ENCODE measurements at places on chromosomes 4 and X. TPM values are rescaled to one million over a fixed set of nuclear protein-coding genes. Genes with fewer than 3 reads are reported as not detected.

- DNase-seq: no peak
Observed at GRCh38 chrX:104987063-104987462, 233.4 kb downstream of the TEX13A start.

- DNase-seq: peak; percentile 43
Observed at GRCh38 chr4:126028876-126029275, 714.1 kb downstream of the FAT4 start.

FAM3A gene
- total RNA-seq: 20.0 TPM

DNA sequence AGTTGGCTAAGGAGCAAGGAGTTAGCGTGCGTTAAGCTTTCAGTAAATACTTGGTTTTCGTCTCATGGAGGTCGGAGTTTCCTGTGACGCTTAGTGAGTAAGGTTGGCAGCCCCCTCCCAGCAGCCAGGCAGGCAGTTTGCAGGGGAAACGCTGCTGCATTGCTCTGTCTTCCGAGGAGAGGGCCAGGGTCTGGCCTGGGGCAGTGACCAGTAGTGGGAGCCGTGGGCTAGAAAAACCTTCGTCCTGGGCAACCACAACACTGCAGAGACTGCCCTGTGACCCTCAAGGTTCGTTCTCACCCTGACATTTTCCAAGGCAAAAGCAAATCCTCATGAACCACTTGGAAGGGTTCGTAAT, 432 bp downstream of the TMEM175 start:
- no peak for DNase-seq

HEPH gene
- 29.5 TPM for total RNA-seq

DNA sequence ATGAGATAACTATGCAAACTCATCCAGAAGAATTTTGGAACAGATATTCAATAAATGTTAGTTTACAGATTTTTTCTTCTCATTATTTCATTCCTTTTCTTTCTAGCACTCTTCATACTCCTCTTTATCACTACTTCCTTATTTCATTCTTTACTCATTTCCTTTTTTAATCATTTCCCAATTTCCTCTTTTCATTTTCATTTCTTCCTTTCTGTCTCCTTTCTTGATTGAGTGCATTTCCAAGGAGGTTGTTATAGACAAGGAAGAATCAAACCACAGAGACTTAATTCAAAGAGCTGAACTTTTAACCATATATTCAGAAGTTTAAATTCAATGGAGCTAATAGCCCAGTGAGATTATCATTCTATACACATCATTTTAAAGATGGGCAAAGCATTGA, 600.7 kb downstream of the ARAP2 start:
- DNase-seq: no peak
